M059J (cell line): ENCODE measurements at places on chromosomes 16 and 17.
A peak's percentile ranks its signal among the peaks of the same experiment; 100 is the strongest.

GRCh38 chr17:73340093-73340596 lies 28.3 kb upstream of the CDC42EP4 start:
- DNase-seq = peak; percentile 97

GRCh38 chr16:57341441-57342303 lies 16.9 kb upstream of the CCL22 start:
- DNase-seq = peak; percentile 92

GRCh38 chr16:57797526-57798266 lies 4.6 kb downstream of the KIFC3 start:
- no peak for DNase-seq

- DNase-seq = no peak
Measured at GRCh38 chr16:81774348-81774747, 4.7 kb upstream of the PLCG2 start.

DNA sequence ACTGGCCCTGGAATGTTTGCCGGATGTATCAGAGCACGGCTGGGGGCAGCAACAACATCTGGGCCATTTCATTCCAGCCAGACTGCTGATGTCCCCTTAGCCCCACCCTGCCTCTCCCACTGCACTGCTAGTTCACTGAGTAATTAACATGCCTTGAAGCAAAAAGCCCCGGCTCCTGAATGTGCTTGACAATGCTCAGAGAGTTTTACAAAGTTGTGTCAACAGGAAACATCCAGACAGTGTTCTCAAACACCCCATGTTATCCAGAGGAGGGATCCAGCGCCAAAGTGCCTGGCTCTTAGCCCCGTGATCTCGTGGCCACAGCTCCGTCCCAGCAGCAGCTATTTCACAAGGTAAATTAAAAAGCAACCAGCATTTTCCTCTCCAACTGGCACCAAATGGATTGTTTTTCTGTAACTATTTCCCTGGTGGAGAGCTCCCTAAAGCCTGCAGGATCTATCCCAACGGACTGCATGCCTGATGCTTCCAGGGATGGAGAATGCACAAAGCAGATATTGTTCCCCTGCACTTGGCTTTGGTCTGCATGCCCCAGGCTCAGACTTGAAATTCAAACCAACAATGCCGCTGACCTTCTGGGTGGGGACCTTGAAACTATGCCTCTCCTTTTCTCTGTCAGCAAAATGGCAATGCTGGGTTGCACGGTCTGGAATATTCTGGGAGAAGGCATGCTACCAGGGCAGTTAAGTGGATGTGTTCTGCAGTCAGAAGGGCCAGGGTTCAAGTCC lies 115.6 kb upstream of the CDH5 start:
- peak; percentile 48 for DNase-seq

DNA sequence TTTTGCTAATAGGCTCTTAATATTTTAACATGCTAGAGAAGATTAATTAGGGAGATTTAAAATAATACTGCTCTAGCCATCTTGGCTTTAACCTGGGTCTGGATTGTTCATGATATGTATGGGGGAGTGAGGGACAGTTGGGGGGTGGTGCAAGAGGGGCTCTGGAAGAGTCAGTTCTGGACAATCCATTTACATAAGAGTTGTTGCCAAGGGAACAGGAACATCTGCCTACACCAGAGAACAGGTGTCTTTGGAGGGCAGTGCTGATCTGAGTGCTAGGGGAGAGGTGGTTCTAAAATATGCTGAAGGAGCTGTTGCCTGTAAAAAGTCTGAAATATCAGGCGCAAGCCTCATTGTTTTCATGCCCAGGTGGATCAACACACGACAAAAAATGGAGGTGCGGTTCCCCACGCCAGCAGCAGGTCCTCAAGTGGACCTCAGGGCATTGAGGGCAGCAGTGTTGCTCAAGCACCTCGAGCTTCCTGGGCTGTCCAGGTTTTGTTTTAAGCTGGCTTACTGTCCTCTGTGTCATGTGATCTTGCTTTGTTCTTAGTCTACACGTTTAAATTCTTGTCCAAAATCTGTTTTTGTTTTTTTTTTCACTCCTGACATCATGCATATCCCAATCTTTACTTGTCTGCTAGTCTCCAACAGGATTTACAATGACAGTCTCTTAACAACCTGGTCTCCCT lies 25.4 kb upstream of the WSB1 start:
- DNase-seq = no peak

DNA sequence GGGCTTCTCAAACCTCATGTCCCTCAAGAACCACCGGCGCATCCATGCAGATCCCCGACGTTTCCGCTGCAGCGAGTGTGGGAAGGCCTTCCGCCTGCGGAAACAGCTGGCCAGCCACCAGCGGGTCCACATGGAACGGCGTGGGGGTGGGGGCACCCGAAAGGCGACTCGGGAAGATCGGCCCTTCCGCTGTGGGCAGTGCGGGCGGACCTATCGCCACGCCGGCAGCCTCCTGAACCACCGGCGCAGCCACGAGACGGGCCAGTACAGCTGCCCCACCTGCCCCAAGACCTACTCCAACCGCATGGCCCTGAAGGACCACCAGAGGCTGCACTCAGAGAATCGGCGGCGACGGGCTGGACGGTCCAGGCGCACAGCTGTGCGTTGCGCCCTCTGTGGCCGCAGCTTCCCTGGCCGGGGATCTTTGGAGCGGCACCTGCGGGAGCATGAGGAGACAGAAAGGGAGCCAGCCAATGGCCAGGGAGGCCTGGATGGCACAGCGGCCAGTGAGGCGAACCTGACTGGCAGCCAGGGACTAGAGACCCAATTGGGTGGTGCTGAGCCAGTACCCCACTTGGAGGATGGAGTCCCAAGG lies 5.9 kb downstream of the ZNF646 start:
- DNase-seq = no peak

GRCh38 chr17:33463887-33464286 lies 170.8 kb upstream of the ASIC2 start:
- no peak for DNase-seq

GRCh38 chr17:78127239-78127887 lies 1.2 kb downstream of the TMC6 start:
- no peak for DNase-seq

DNA sequence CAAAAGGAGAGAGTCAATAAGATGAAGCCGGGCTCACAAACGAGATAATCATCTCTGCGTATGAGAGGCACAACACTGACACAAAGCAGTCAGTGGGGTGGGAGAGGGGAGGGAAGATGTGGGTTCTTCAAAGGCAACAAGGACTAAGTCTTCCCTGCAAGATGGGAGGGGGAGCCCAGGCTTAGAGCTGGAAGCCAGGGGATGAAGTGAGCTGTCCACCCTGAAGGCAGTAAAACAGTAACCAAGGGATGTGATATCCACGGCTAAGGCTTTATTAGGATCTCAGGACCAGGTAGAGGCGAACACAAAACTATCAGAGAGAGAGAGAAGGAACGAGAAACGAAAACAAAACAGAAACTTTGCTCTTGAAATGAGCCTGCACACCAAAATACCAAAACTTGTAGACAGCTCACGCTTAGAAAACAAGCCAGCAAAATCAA lies 115.9 kb downstream of the DYNLRB2 start:
- DNase-seq = peak; percentile 77

DNA sequence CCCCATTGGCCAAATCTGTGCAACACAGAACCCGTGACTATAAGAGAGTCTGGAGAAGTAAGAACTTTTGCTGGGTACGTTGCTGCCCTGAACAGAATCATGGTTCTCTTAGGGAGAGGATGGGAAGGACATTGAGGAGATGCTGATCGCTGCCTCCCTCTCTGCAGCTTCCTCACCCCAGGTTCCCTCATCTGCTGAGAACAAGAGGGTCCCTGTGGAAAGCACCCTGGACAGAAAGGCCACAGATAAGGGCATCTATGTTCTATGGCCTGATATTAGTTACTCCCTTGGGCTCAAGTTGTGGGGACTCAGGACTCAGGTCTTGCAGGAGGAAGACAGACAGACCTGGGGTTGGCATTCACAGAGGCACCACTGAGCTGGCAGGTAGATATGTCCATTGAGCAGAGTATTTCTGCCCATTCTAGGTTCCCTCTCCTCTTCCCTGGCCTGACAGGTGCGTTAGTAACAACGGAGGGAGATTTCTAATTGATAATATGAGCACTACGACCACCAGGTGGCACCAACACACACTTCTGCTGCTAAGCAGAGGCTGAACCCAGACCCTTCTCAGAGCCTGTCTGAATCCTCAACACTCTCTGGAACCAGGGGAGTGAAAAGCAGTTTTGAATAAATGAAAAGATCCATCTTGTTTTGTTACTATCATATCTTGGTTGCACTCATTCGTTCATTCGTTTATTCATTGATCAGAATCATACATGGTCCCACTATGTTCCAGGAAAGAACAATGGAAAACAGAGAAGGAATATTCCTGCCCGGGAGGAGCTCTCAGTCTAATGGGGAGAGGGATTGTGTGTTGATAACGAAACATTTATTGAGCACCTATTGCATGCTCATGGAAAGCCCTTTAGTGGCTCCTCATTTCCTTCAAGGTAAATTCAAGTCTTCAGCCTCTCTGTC lies 56.4 kb downstream of the SLC6A2 start:
- peak; percentile 57 for DNase-seq

DNA sequence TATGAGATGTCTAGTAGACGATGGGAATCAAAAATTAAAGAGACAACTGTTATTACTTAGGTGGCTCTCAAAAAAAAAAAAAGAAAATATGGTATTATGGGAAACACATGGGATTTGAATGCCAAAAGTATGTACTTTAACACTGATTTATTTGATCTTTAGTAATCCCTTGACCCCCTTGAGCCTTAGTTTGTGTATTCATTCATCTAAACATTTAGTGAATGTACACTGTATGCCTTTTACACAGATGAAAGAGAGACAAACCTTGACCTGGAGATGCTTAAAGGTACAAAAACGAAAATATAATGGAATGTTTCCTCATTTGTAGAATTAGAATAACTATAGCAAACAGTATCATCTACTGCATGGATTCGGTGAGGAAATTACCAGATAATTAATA lies 38.6 kb upstream of the NETO2 start:
- no peak for DNase-seq

GRCh38 chr16:46688101-46688653 lies 801 bp downstream of the VPS35 start:
- DNase-seq = no peak

DNA sequence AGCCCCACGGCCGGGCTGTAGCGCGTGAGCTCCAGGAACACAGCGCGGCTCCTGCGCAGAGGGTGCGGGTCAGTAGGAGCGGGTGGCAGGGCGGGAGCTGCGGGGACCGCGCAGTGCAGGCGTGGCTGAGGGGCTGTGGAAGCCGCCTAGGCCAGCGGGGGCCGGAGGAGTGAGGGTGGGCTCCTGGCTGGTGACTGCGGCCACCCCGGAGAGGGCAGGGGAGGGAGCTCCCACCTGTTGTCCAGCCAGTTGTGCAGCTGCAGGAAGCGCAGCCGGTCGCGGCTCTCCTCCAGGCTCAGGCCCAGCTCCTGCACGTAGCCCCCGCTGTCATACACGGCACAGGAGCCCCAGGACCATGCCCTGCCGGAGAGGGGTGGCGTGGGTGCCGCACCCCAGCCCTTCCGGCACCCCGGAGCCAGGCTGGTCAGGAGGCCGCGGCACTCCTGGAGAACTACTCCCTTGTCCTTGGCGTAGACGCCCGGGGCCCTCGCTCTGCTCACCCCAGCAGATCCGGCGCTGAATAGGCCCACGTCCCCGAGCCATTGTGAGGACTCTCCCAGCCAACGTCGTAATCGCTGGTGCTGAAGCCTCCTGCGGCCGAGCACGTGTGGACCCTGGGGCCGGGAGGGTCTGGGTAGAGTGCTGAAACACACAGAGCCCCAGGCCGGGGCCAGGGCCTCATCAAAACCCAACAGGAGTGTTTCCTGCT lies 43.9 kb downstream of the TSC2 start:
- DNase-seq = no peak

GRCh38 chr17:6959700-6960099 lies 36.1 kb upstream of the ALOX12 start:
- no peak for DNase-seq

DNA sequence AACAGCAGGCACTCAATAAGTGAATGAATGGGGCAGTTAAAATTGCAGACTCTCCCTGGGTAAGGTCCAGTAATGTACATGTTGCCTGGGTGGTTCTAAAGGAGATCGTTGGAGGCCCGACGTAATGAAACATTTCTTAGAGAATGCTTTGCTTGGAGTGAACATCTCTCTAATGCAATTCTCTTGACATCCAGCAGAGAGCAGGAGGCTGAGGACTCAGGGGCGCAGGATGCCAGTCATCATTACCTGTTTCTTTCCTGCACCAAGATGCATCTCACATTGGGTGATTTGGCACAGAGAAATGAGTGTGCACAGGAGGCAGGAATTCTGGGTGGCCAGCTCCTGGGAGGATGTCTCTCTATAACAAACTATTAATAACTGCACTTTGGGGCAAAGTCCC lies 130.3 kb upstream of the RBBP6 start:
- peak; percentile 20 for DNase-seq

- DNase-seq = no peak
Measured at GRCh38 chr17:8144401-8145231, 7.6 kb downstream of the PER1 start.

- DNase-seq = peak; percentile 2
Measured at GRCh38 chr17:43068570-43069367, 43.7 kb downstream of the RND2 start.

GRCh38 chr17:81427173-81428120 lies 32.2 kb downstream of the BAHCC1 start:
- DNase-seq = no peak

DNA sequence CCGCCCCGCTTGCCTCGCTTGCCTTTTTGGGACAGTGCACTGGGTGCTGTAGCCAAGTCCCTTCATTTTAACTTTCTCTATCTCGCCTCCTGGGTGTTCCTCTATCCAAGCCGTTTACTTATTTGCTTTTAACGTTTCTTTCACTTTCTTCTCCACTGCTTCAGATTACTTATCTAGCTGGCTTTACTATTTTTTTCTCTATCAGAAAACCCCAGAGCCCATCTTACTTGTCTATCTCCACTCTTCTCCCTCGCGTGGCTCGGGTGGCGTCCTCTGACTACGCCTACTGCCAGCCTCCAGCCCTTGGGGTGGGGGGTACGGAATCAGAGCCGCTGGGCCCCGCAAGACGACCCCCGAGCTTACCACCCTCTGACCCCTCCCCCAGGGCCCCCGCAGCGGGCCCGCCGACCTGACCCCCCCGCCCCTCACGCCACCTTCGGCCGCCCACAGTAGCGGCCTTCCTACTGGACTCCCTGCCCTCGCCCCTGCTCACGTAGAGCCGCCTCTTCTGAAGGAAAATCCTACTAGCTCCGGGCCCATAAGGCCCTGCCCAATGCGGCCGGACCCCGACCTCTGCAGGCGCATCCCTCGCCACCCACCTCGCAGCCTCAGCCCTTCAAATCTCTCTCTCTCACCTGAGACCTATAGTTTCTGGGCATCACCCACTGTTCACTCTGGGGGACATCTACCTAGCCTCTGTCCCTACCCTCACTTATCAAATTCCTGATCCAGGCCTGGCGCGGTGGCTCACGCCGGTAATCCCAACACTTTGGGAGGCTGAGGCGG lies 1.0 kb upstream of the SLC12A4 start:
- peak; percentile 22 for DNase-seq

- no peak for DNase-seq
Measured at GRCh38 chr17:47735139-47735464, 2.1 kb downstream of the TBX21 start.

DNA sequence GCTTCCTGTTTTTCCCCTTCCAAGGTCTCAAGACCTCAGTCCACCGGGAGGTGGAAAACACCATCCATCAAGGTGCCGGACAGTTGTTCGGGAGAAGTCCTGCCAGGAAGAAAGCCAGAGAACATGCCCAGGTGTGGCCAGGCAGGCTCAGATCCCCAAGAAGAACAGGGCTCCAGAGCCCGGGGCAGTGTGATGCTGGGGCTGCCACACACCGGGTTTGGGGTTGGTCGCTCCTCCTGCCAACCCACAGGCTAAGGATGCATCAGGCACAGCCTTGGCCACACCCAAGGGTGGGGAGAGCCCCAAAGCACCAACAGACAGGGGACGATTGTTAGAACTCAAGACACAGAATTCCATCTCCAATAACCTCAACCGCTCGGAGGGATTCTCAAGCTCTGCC lies 19.7 kb downstream of the ZFHX3 start:
- DNase-seq = no peak
